ENCODE measurements at places on chromosomes 6 and 20.

GRCh38 chr6:106730718-106731117, 101.3 kb downstream of the QRSL1 start:
- no peak for DNase-seq

GRCh38 chr6:16496210-16496609, 257.8 kb downstream of the GMPR start:
- no peak for DNase-seq

DNA sequence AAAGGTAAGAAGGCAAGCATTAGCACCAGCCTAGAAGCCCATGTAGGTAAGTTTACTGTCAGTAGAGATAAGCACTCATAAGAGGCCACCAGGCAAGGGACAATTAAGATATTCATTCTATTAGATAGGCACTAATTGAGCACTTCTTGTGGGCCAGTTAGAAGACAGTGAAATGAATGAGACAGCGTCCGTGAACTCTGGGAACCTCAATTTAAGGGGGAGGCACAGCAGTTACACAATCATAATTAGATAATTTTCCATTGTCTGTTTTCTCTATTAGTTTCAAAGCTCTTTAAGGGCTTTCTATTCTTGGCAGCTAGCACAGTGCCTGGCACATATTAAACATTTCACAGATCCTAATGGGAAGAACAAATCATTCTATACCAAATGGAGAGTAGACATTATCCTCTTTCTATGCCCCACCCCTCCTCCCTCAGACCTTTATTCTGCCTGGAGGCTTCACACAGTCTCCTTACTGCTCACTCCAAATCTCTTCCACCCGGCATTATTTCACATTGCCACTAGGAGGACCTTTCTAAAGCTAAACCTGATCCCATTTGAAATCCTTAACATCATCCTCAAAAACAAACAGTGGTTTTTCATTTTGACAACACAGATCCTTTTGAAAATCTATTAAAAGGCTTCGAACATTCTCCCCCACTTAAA, 529.6 kb downstream of the ADGRB3 start:
- peak; percentile 63 for DNase-seq

GRCh38 chr6:15398633-15399275, 152.9 kb downstream of the JARID2 start:
- no peak for DNase-seq

- DNase-seq = no peak
Observed at GRCh38 chr20:9072861-9073500, 4.1 kb downstream of the PLCB4 start.

- DNase-seq = peak; percentile 93
Observed at GRCh38 chr6:26421259-26422144, 18.8 kb upstream of the BTN3A3 start.

Data from NCI-H82 (cell line).